Endodermal cell (in vitro differentiated cells): ENCODE measurements at places on chromosomes 4 and X.
A peak's percentile ranks its signal among the peaks of the same experiment; 100 is the strongest.

GRCh38 chr4:94341481-94342370 lies 910 bp downstream of the HPGDS start:
- DNase-seq: no peak

GRCh38 chr4:5618051-5618960 lies 90.1 kb downstream of the EVC2 start:
- no peak for DNase-seq

DNA sequence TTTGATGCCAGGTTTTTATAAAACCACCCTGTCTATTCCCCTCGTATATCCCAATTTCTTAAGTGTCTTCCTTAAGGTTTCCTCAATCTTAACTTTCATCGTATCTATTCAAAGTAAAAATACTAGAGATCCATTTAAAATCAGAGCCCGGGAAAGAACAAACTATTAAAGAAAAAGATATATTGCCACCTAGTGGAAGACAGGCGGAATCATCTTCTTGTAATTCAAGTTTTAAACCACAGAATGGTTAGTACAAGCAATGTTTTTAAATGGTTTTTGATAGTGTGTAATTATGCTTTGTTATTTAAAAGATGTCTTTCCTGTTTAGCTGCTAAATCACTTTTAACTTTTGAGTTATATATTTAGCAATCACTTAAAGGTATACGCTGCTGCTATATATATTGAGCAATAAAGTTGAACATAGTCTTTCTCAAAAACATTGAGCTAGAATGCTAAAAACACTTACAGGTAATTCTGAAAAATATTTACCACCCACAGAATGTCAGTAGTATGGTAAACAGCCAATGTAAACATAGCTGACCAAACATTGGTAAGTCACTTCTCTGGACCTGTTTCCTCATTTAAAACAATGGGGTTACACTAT lies 18.2 kb downstream of the PRDM8 start:
- no peak for DNase-seq

DNA sequence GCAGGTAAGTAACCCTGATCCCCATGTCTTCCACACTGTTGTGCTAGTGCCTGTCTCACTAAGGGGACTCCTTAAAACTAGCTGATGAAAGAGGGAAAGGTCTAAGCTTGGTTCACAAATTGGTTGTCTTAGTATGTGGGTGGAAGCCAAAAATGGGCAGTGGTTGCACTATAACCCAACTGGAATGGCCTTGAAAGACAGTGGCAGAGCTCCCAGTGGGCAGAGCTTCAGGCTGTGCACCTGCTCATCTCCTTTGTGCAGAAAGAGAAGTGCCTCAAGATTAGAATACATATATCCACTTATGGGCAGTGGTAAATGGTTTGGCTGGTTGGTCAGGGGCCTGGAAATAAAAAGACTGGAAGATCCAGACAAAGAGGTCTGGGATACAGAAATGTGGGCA lies 7.2 kb downstream of the SYN1 start:
- DNase-seq: no peak

DNA sequence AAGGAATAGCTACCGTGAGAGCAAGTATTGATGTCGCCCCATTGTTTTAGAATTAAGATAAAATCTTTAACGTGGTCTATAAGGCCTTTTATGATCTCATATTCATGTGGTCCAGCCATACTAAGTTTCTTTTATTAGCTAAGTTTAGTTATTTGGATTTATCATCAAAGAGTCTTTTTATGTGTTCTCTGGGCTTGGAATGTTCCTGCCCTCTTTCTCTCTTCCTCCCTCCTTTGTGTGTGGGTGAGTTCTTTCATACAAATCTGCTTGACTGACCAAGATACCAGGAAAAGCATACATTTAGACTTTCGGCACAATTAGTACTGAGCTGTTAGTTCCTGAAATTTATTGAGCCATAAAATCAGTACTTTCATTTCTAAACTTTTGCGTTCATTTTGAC lies 11.3 kb downstream of the TDO2 start:
- DNase-seq: no peak

DNA sequence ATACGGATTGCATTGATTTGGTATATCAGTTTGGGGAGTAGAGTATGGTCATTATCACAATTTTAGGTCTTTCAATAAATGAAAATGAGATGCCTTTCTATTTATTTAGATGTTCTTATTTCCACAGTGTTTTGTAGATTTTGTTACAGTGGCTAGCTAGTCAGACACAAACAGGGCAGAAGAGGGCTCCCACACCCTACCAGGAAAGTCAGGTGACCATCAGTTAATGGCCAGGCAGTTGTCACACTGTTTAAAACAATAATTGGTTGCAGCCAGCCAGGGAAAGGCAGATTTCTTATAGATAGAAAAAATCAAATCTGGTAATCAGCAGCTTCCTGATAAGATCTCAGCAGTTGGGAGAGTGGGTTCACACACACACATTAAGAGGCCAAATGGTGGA lies 57.2 kb downstream of the UGT2B17 start:
- DNase-seq: no peak

DNA sequence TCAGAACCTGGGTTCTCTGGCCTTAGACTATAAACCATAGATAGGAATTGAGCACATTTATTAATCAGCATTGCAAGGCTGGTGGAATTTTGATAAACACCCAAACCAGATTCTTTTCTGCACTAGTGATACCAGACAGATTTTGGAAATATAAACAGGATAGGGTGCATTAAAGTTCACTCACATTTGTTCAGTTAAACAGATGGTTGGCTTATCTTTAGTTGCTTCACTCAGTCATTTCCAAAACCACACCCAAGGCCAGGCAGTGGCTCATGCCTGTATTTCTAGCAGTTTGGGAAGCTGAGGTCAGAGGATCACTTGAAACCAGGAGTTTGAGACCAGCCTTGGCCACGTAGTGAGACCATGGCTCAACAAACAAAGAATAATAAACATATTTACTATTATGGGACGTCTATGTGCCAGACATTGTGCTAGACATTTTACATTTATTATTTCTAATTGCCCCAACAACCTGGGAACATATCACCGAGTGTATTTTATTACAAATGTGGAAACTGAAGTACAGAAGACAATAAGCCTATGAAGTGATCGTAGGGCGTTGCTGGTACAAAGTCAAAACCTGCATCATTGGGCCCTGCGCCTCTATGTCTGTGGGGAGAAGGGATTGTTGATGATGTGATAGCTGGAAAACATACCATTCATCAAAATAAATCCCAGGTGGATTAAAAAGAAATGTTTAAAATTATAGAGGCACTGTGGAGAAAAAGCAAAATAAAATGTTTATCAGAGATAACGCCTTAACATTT lies 15.0 kb downstream of the ADD1 start:
- DNase-seq: no peak

DNA sequence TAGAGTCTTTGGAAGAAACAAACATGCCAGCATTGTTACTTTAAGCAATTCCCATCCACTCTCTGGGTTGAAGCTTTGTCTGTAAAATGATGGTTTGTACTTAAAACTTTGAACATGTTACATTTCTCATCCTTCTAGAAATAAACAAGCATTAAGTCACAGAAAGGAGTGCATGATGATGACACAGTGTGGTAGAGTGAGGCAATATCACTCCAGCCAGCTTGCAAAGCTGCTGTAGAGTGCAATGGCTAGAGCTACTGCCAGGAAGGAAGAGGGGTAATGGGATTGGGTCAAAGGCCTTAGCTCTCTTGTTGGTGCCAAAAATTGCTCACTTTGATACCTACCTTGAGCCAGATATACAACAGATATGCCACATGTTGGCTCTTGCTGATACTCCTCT lies 12.3 kb upstream of the ENOX2 start:
- DNase-seq: no peak

GRCh38 chr4:48509543-48509942 lies 19.5 kb downstream of the ZAR1 start:
- DNase-seq: no peak

DNA sequence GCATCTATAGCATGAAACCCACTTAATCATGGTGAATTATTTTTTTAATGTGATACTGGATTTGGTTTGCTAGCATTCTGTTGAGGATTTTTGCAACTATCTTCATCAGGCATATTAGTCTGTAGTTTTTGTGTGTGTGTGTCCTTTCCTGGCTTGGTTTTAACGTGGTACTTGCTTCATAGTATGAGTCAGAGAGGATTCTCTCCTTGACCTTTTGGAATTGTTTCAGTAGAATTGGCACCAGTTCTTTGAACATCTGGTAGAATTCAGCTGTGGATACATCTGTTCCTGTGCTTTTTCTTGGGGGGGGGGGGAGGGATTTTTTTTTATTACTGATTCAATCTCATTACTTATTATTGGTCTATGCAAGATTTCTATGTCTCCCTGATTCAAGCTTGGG lies 232.0 kb upstream of the KLF8 start:
- DNase-seq: no peak

- DNase-seq: no peak
Observed at GRCh38 chr4:86098691-86099090, 261.2 kb downstream of the MAPK10 start.

- DNase-seq: no peak
Observed at GRCh38 chr4:92304121-92304520, 355 bp downstream of the GRID2 start.

DNA sequence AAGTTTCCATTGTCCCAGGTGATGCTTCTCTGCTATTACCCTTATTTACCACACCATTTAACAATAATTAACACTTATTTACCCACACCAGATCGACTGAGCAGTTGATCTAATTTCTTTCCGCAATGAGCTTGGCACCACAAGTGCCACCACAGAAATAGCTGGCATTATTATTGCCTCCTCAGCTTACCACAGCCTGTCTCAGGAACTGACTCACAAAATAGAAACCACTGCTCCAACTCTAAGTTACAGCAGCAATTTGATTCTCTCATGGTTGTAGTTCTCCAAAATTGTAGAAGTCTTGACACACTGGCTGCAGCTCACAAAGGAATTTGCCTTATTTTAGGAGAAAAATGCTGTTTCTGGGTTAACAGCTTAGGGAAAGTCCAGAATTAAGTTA lies 22.5 kb downstream of the ZNF721 start:
- DNase-seq: no peak

GRCh38 chrX:111337067-111337637 lies 66.9 kb upstream of the CAPN6 start:
- no peak for DNase-seq

- peak; percentile 56 for DNase-seq
Observed at GRCh38 chr4:55075823-55076716, 49.3 kb downstream of the KDR start.

- no peak for DNase-seq
Observed at GRCh38 chrX:29687687-29688086, 527.7 kb upstream of the MAGEB2 start.

GRCh38 chr4:166198516-166199310 lies 325.7 kb downstream of the TLL1 start:
- DNase-seq: peak; percentile 67

DNA sequence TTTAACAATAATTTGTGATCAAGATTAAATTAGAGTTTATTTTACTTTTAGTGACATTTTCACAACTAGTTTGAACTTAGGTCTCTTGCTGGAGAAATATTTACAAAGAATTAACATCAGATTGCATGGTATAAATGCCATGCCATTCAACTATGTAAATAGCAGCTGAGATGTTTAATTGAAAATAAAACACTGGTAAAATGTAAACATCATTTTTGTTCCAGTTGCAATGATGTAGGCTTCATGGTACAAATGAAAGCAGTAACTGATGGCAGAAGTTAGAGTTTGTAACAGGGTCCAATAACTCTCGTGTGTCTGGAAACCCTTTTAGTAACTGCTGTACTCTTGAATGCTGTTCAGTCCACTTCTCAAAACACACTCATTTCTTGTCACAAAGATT lies 43.7 kb upstream of the HAND2 start:
- DNase-seq: no peak

- DNase-seq: no peak
Observed at GRCh38 chr4:92014067-92014466, 289.7 kb upstream of the GRID2 start.

- no peak for DNase-seq
Observed at GRCh38 chr4:19776021-19776459, 475.7 kb upstream of the SLIT2 start.

GRCh38 chr4:5804656-5805055 lies 88.2 kb downstream of the CRMP1 start:
- DNase-seq: peak; percentile 78

DNA sequence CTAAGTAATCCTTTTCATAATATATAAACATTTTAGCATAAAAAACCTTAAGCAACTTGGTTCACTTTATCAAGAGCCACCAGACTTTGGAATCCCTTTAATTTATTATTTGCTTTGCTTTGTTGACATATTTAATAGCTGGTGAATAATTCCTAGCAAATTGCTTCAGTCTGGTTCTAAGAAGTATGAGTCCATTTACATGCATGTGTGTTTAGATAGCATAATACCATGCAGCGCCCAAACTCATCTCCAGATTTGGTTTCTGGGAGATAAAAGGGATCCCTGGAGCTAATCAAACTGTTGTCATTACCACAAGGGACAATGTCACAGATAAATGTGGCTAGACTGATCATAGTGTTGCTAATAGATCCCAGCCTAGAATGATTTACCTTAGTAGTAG lies 111.8 kb downstream of the TMEM144 start:
- no peak for DNase-seq

DNA sequence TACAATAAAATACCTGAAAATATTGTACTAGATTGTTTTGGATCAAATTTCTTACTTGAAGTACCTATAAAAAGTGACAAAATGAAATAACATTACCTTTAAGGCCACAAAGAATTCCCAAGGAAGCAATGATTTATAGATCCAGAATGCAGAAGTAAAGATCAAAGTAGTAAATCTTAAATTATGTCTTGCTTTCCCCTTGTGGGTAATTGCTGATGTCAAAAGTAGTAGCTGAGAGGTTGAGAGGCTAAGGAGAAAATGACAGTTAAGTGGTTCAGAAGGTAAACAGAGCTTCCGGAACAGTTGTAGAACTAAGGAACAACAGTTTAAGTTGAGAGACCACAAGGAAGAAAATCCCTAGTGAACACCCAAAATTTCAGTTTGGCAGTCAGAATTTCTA lies 358.3 kb downstream of the GABRG1 start:
- DNase-seq: no peak

GRCh38 chr4:186144198-186144945 lies 39.9 kb downstream of the FAM149A start:
- DNase-seq: peak; percentile 91

- DNase-seq: no peak
Observed at GRCh38 chr4:108889696-108890483, 127.0 kb upstream of the ETNPPL start.

- DNase-seq: no peak
Observed at GRCh38 chr4:83152746-83153145, 38.2 kb upstream of the PLAC8 start.

GRCh38 chrX:118187100-118187499 lies 70.5 kb upstream of the KLHL13 start:
- no peak for DNase-seq

DNA sequence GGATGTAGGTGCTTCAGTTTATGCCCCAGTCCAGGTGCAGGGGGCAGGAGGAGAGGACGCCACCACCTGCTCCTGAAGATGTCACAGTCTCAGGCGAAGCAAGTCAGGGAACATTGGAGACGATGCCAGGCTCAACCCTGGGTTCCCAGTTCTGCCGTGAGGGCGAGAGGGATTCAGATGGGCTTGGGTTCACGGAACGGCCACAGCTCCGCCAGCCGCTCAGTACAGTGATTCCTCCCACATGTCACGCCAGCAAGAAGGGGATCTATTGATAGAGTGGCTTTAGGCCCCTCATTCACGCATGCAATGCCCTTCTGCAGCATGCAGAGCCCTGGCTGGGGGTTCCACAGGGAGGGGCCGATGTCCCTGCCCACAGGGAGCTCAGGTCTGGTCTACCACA lies 34.2 kb downstream of the ADRA2C start:
- DNase-seq: no peak

- DNase-seq: no peak
Observed at GRCh38 chr4:147194114-147194513, 248.4 kb upstream of the TTC29 start.

- DNase-seq: no peak
Observed at GRCh38 chr4:16860516-16860915, 37.9 kb downstream of the LDB2 start.
